ENCODE measurements at places on chromosomes 1 and 21.
A peak's percentile ranks its signal among the peaks of the same experiment; 100 is the strongest.

DNA sequence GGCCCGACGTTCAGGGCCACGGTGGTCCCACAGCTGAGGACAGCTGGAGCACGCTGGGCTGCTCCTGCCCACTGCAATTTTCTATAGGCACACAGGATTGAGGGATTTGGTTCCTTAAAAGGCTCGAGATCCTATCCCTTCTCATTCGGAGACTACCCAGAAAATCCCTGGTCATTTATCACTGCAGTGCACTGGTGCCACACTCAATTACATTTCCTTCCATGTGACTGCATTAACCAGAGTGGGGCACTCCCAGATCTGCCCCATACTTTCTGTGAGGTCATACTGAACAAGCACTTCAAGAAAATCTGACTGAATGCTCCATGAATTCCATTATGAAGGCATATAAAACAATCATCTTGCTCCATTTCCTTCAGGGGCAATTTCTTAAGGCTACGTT is 49.8 kb upstream of the KCNE1 start:
- DNase-seq = no peak

DNA sequence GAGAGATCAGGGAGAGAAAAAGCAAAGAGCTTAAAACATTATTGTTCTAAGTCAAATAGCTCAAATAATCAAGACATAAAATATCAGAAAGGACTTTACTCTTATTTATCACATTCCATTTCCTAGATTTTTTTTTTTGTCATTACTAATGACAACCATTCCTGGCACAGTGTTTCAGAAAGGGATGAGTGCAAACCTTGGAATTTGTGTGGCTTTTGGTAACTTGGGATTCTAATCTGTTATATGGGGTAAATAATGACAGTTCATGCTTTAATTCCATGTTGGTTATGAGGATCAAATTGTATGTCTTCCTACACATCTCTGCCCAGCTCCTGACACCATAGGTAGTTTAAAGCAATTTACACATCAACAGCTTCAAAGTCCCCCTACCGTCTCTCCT is 358.4 kb upstream of the ADGRL4 start:
- DNase-seq = no peak

DNA sequence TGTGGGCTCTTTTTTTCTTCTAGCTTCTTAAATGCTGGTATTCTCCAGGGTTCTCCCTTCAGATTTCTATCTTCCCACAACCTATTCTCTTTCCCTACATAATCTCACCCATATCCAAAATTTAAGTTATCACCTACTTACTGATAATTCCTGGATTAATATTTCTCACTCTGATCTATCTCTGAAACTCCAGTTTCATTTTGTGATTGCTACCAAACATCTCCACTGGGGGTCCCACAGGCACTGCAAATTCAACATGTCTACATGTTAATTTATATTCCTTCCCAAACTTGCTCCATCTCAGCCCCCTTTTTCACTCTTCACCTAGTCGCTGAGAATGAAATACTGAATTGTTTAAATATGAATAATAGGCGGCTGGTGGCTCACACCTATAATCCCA is 9.9 kb upstream of the C1orf141 start:
- DNase-seq = peak; percentile 37

DNA sequence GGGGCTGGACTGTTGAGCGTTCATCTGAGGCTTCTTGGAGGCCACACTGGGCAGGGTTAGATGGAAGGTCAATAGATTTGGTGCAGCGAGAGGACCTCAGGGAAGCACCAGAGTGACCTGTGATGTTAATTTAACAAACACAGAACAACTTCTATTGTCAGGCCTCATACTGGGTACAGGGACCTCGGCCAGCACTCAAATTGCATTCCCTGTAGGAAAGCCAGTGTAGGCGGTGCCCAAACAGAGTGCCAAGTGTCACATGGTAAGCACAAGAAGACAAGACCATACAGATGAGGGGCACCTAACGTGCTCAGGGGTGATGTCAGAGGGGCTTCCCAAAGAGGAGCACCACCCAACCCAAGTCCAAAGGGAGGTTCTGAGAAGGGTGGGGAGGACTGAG is 1.3 kb downstream of the TMEM269 start:
- DNase-seq = no peak

DNA sequence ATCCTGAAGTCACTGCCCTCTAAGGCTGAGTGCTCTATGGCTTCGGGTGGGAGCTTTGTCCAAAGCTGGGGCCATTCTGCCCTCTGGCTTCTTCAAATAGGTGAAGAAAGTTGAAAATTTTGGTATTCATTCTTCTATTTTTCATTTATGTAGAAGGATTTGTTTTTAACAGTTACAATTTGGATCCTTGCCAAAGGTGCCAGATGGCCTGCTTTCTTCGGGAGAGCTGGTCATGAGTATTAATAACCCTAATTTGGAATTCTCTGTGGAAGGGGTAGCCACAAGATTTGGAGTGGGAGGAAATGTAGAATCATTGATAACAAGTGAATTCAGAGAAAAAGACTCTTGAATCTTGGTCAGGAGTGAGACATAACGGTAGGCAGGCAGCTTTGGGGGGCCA is 370.4 kb upstream of the ST6GALNAC5 start:
- no peak for DNase-seq
